Activated CD8-positive, alpha-beta T cell treated with anti-CD3 and anti-CD28 coated beads, Interleukin-2, amount 10 ng/mL, durations not matched to agents 7 days and 5 days (primary cell): ENCODE measurements at places on chromosomes 7 and 10.

GRCh38 chr7:141533149-141533949 lies 17.9 kb upstream of the AGK start:
- DNase-seq, result peak; percentile 68

- no peak for DNase-seq
These were observed 139.9 kb downstream of the CXCL12 start for GRCh38 chr10:44244745-44245600.

GRCh38 chr10:63735305-63735704 lies 214.1 kb downstream of the REEP3 start:
- DNase-seq, result no peak

GRCh38 chr7:29924684-29925083 lies 64.9 kb downstream of the SCRN1 start:
- no peak for DNase-seq

DNA sequence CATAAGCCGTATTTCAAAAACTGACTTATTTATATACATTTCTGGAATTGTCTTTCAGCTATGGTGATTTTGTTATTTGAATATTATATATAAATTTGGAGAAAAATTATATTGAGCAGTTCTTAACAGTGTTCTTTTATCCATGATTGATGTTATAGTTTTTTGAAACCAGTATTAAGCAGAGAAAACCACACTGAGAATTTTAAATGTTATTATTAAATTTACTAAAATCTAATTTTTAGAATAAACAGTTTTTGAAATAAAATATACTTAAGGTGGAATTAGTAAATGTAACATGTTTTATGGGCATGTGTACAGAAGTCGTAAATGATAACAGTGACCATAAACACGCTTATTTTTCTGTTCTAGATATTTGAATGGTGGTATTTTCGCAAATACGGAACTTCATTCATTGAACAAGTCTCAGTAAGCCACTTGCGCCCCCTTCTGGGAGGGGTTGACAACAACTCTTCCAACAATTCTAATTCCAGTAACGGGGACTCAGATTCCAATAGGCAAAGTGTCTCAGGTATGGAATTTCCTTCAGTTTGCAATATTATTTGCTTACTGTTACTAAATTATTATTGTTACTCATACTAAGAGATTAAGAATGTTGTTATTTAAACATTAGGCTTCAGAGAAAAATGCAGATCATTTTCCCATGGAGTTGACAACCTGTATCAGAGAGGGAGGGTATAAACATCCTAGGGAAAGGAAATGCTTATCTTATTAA lies 166.1 kb downstream of the ST7 start:
- DNase-seq, result peak; percentile 83

DNA sequence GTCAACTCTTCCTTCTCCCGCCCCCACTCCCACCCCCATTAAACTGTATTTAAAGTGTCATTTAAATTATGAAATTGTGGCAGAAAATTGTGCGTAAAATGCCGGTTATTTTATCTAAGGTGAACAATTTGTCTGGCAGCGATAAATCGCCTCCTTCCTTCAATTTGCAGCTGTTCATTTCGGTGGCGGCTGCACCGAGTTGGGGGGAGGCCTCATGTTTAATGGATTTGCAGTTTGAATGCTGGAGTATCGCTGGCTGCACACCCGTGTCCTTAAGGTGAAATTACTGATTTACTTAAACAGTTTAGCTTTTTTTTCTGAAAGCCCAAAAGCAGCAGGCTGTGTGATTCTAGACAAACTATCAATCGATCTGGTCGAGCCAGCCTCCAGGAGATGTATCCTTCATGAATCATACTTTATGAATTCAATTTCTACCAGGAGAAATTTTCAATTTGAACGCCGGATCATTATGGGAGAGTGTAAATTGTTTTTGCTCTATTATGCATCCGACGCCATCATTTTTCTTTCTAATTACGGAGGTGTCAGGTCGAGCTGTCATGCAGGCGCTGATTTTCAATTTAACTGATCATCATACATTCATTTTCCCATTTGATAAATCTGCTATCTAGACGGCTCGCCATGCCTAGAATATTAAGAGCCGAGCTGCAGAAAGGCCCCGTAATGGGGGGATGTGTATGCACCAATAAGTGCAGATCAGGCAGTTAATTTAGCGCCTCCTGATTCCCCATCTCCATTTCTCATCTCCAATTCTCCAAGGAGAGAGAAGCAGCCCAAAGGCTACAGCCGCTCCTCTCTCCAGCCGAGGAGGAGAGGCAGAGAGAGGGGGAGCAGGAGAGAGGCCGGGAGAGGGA lies 6.5 kb downstream of the UNCX start:
- DNase-seq, result no peak

GRCh38 chr7:100965723-100966541 lies 3.4 kb upstream of the MUC12 start:
- DNase-seq, result peak; percentile 75

DNA sequence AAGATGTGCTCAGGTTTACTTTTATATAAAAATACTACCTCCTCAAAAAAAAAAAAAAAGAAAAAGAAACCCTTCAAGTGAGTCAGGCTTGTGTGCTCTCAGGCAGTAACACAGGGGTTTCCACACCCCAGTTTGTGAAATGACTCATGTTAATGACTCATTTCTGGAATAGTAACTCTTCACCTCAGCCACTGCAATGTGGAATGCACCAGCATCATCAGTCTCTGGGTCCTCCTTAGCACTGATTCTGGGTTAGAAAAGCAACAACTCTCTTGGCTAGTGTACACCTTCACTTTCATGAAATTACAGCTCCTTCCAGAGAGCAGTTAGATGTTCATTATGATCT lies 110.6 kb downstream of the EMX2 start:
- DNase-seq, result peak; percentile 57

DNA sequence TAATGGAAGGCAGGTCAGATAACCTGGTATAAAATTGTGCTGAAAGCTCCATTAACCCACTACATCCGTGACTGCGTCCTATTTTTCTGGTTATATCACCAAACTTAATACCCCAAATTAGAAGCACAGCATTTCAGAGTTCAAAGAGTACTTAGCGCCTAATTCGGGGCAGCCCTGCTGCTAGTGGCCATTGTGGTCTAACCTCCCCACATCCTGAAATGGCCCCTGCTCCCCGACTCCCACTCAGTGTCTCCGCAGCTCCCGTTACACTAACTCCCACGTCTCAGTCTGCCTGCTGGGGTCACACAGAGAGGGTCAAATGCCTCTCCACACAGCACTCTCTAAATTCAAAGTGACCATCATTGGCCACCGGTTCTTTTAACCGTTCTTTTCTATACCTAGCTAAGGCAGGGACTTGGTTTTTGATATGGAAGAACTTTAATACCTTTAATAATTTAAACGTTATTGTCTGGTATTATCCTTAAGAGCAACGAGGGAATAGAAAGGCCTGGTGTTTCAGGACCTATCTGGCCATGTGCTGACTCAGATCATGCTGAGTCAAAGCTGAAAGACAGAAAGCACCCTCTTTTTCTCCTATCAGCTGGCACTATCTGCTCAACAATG lies 117.1 kb downstream of the KMT2E start:
- no peak for DNase-seq

DNA sequence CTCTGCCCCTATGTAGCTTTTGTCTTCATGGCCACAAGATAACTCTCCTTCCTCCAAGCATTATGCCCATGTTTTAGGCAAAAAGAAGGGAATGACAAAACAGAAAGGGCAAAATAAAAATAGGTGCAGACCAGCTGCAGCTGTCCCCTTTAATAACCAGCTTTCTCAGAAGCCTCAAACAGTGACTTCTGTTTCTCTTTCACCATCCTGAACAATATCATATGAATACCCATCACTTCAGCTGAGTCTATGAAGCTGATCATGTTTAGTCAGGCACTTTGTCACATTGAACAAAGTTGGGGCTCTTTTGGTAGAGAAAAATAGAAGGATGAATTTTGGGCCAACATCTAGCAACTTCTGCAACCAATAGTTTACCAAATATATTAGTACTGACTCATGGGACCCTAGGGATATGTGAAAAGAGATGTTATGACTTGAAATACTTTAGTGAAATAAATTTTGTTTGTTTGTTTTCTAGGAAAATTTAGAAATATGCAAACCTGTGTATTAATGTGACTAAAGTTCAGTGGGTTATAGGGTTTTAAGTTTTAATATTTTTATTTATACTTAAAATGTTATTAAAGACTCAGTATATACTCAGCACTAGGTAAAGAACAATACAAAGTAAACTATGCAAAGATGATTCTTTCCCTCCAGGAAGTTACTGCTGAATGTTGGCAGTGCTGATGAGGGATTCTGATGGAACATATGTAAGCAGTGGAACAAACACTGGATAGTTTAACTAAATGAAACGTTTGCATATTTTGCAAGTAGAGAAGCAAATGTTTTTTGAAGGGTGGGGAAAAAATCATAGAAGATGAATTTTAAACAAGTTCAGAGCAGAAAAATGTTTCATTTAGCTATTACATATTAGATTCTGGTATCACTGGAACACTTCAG lies 133.7 kb downstream of the FOXP2 start:
- DNase-seq, result no peak

DNA sequence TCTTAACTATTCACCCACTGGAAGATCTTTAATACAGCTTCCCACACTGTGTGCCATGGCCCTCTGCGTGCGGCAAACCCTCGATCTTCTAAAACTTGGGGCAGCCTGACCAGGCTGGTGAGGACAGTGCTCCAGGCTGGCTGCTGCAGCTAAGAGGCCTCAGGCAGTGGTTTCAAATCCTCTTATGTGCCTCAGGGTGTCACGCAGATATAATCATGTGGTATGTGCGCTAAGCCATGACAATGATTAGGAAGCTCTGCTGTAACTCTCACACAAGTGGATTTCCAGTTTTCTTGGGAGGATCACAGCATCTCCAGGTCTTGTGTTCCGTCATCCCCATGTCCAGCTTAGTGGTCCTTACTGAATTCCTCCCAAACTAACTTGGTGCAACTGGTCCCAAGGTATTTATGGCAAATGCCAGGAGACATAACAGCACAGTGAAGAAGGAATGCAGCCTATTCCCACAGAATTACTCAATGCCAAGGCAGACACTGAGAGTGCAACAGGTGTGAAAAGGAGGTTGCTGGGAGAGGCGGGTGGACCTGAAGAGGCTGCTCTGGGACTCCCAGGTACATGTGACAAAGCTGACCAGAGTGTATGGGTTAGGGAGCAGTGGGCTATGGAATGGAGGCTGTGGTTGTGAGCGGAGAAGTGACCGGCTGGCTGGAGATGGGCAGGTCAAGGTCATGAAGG lies 2.3 kb downstream of the HPS1 start:
- no peak for DNase-seq

- no peak for DNase-seq
These were observed 93.8 kb upstream of the CNTNAP2 start for GRCh38 chr7:146022776-146023175.

DNA sequence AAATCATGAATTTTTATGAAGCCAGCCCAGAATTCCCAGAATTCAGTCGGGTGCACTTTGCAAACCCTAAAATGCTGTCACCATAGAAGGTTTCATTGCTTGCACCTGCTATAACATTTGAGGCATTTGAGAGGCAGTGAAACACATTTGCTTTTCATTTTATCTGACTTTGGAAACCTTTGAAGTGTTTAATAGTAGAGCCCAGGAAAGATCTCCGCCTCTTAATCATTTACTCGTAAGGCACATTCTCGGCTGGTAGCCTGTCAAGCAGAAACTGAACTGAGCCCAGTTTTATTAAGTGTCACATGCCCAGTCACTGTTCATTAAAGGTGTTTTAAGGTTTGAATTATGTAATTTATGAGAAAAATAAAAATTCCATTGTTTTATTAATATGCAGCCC lies 247.6 kb downstream of the EMX2 start:
- DNase-seq, result no peak
